ENCODE measurements at places on chromosomes 6 and 20.

- DNase-seq: peak; percentile 72
These were observed 2.3 kb downstream of the E2F3 start for GRCh38 chr6:20403766-20404640.

- DNase-seq: no peak
These were observed at the start of gene HIVEP2 for GRCh38 chr6:142945049-142945445. Gene HIVEP2 (minus strand): TSS chr6:142945176. CDS start chr6:142774738, 170,438 bp downstream.

GRCh38 chr6:170247178-170247701, 43.6 kb downstream of the DLL1 start:
- no peak for DNase-seq

- no peak for DNase-seq
These were observed 292.3 kb downstream of the RFPL4B start for GRCh38 chr6:112639391-112639831.

GRCh38 chr6:136438441-136438840, 111.8 kb downstream of the MAP7 start:
- DNase-seq: no peak

GRCh38 chr6:135909737-135910387, 58.4 kb downstream of the PDE7B start:
- DNase-seq: peak; percentile 68

GRCh38 chr6:146224988-146225387, 196.1 kb downstream of the GRM1 start:
- DNase-seq: no peak

- DNase-seq: no peak
These were observed 2.2 kb upstream of the ACAT2 start for GRCh38 chr6:159759645-159760044.

- no peak for DNase-seq
These were observed 49.2 kb downstream of the FYN start for GRCh38 chr6:111823831-111824607.

DNA sequence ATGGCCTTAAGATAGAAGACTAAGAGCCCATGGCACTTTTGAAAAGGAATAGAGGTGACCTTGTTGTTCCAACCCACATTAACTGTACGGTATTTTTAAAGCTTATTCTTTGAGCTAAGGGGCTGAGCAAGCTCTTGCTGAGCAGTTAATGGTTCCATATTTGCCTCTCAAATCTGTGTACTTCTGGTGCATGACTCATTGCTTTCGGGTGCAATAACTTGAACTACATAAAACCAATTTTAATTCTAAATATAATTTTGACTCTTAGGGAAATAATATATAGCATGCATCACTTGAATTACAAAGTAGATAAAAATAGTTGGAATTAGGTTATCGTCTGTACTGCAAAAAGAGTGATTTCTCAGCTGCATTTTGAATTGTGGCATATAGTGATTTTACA, 348.1 kb upstream of the CITED2 start:
- no peak for DNase-seq

DNA sequence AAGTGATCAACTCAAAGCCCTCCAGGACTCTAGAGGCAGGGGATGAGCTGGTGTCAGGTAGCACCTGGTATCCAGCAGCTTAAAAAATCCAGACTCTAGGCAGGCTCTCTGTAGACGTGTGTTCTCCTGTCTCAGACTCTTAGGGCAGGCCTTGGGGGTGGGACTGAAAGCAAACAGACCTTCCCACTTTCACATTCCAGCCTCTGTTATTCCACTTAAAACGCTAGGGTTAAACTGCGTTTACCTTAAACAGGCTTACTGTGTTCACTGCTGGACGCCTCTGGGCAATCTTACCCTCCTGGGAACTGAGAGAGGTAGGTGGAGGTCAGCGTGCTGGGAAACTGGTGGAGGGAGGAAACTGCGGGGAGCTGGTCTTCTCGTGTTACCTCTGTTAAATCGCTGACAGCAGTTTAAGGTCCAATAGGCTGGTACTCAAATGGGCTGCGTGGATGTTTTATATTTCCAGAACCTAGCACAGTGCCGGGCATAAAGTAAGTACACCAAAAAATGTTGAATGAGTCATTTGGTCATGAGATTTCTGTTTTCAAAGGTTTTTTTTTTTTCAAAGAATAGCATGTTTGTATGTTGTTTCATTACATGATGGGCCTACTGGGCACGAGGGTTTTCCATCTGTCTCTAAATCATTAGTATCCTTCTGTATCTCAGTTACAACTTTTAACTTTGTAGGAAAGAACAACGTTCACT, at the start of gene GCNT2:
TSS of gene GCNT2 (plus strand) at position 248 of the 705 bp plus-strand sequence. CDS start 7,561 bp downstream, outside the sequence.
- no peak for DNase-seq

GRCh38 chr6:8858854-8859331, 423.5 kb upstream of the SLC35B3 start:
- no peak for DNase-seq

DNA sequence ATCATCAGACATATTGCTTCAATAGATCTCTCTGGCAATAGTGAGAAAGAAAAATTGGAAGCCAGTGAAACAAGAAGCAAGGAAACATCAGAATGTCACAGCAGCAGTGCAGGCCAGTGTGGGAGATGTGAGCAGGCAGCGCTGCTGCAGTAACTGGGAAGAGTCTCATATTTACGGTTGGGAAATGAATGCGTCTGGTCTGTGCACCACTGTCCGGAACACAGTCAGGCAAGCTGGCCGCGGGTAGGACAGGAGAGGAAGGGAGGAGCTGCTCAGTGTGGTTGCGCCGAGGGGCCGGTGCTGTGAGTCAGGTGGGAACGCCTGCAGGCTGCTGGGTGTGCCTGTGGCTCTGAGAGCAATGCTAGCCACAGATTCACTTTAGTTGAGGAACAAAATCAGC, 6.4 kb upstream of the PSMG4 start:
- DNase-seq: no peak

GRCh38 chr6:11714798-11715285, 63.8 kb downstream of the ADTRP start:
- no peak for DNase-seq

DNA sequence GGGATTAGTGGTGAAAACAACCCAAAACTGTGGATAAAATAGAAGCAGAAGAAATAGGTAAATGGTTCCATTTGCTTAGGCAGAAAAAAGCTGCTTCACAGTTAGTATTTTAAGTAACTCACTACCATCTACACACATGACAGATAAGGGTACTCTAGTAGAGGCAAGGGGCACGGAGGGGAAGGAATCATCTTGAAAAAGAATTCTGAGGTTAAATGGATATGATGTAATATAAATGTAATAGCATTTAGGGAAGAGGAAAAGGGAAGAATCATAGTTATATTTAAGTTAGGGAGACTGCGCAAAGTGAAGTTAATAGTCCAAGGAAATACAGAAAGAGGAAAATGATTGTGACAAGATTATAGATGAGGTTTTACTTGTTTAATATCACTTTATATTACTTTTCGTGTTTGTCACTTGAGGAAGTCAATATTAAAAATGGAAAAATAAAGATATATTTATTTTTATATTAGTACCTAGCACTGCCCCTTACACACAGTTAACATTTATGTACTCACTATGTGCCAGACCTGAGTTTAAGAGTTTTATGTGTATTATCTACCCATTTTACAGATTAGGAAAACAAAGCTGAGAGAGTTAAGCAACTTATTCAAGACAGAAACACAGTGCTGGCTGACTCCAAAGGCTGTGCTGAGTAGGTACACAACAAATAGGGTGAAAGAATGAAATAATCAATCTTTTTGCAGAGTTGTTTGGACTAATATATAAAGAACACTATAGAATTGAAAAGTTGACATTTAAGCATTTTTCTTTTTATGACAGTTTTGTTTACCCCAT, 128.1 kb downstream of the REV3L start:
- no peak for DNase-seq

- DNase-seq: no peak
These were observed 157.3 kb upstream of the STMND1 start for GRCh38 chr6:16944596-16944995.

- DNase-seq: no peak
These were observed 184.2 kb upstream of the CCN2 start for GRCh38 chr6:132135409-132135808.

GRCh38 chr6:16803294-16804200, 42.3 kb upstream of the ATXN1 start:
- DNase-seq: no peak

DNA sequence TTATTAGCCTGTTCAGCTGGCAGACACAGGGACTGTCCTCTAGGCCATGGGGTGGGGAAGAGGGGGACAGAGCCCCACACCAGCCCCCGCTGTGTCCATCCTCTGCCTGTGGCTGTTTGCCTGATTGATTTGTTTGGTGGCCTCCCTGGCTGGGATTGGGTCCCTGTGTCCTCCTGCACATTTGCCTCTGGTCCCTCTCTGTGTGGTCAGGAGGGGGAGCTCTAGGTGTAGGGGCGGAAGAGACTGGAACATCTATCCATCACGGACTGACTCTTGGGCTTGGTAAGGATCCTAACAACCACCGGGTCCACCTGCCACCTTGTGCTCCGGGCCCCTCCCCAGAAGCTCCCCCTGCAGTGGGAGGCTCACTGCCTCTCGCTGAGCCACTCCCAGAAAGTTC, 38.4 kb upstream of the CCDC167 start:
- no peak for DNase-seq

DNA sequence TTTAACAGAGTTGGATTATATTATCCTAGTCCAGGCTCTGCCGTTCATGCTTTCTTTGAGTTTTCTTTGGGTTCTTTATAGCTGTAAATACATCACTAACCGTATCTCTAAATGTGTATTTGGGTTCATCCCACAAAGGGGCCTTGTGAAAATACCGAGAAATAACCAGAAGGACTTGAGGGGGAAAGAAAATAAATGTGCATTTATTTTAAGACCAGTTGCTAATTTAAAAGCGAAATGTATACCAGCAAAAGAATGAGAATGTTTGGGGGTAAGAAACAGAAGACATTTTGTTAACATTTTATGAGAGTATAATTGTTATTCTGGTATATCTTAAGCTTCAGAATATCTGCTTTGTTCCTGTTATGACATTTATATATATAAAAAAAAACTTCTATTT, 38.9 kb downstream of the LRRN4 start:
- DNase-seq: no peak

DNA sequence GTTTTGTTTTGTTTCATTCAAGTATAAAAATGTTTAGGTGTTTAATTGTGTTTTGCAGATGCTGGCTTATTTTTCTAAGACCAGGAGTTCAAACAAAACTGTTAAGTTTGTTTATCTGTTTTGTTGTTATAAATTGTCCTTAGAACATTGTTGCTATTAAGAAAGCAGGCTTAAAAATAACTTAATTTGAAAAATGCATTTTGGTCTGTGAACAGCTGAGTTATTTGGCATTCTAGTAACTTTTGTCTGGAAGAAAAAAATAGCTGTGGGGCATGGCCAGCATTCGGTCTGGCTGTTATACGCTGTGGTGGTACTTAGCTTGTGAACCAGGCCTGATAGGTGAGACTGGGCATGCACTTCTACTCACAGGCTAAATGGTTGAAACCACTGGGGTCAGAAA, 37.8 kb downstream of the SLX4IP start:
- no peak for DNase-seq

DNA sequence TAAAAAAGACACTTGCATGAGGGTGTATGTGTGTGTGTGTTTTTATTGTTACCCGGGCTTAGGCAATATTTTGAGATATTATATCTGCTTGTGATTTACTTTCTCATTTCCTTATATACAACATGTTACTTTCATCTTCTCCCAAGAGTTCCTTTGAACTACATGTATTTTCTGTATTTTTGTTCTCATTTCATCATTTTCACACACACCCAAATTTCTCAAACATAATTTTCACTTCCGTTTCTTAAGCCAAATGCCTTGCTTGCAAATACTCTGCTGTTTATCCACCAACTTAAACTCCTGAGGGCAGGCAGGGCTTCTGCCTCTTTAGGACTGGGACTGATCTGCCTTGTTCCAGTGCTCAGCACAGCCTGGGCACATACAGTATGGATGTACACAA, 69.3 kb upstream of the FYN start:
- no peak for DNase-seq

DNA sequence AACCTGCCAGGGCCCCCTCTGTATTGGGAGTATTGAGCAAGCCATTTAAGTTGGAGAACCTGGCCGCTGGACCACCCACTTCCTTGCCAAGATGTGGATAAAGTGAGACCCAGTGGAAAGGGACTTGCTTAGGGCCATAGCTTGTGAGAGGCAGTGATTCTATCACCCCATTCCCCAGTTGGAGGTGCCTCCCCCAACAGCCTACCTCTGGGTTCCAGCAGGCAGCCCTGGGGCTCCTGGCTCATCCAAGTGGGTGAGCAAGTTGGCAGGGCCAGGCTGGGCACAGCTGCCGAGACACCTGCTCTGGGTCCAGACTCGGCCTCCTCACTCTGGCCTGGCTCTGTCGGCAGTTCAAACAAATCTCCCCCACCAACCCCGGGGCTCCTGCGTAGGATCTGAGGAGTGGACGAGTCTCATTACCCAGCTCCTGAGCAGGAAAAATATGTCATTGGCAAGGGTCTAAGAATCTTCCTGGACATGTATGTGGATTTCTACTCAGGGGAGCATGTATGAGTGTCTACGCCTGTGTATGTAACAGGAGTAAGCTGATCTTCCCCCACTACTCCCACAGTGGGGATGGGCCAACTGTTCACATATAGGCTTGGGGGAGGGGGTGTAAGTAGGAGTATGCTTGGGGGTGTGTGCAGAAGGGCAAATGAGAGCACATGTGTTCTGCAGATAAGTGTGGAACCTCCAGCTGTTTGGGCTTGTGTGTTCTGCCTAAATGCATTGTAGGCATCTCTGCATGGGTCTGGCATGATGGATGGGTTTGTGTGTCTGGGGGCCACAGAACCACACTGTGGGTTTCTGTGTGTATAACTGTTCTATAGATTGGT, 1.9 kb downstream of the ID1 start:
- no peak for DNase-seq

DNA sequence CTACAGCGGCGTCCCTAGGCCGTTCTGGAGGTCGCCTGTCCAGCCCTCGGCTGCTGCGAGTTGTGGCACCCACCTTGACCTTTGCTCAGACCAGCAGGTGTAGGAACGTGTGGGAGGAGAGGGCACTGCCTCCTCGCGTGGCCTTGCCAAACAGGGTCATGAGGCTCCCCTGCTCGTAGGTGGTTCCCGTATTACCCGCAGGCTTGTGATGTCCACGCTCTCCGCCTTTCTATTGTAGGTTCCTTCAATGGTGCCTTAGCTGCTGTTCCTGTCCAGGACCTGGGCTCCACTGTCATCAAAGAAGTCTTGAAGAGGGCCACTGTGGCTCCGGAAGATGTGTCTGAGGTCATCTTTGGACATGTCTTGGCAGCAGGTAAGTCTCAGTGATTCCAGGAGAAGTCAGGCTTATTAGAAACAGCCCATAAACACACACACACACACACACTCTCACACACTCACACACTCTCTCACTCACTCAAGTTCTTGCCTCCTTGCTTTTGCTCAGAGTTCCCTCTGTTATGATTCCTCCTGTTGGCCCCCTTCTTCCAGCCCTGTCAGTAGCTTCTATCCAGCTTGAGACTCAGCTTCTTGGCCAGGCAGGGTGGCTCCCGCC, 942 bp downstream of the ACAT2 start:
- DNase-seq: no peak
